Hematopoietic multipotent progenitor cell treated with erythropoietin and hydrocortisone succinate and interleukin-3 and kit ligand, for 15 days (in vitro differentiated cells): ENCODE measurements at places on chromosomes 7 and 10.

- no peak for DNase-seq
These were observed 15.0 kb downstream of the INSIG1 start for GRCh38 chr7:155312633-155313032.

DNA sequence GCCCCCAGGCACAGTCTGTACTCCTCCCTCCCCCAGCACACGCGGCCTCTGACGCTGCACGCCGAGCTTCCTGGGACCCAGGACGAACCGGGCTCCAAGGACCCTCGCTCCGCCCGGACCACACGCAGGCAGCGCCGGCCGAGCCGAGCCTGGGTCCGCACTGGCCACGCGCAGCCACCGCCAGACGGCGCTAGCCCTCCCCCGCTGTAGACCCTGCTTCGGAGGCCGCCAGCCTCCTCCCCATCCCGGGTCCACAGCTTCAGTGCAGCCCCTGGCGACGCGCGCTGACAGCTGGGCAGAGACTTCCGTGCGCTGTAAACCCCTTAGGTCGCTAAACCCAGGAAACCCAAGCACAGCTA, 936 bp upstream of the TCERG1L start:
- DNase-seq, result no peak

DNA sequence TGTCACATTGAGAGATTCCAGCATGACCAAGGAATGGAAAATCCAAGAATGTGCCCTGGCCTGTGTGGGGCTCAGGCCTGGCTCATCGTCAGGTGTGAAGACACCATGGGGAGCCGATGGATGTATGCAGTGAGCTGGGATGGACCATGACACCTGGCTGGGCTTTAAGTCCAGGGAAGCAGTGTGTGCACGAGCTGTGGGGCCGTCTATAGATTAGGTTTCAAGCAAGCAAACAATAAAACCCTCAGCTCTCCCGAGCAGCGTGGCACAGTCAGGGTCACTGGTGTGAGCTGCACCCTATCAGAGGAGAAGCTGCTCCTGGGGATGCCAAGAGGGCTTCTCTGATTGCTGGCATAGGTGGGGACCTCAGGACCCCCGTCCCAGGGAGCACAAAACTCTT, 50.5 kb upstream of the DLG5 start:
- DNase-seq, result no peak

GRCh38 chr10:126085806-126086205, 189.4 kb downstream of the FANK1 start:
- no peak for DNase-seq

DNA sequence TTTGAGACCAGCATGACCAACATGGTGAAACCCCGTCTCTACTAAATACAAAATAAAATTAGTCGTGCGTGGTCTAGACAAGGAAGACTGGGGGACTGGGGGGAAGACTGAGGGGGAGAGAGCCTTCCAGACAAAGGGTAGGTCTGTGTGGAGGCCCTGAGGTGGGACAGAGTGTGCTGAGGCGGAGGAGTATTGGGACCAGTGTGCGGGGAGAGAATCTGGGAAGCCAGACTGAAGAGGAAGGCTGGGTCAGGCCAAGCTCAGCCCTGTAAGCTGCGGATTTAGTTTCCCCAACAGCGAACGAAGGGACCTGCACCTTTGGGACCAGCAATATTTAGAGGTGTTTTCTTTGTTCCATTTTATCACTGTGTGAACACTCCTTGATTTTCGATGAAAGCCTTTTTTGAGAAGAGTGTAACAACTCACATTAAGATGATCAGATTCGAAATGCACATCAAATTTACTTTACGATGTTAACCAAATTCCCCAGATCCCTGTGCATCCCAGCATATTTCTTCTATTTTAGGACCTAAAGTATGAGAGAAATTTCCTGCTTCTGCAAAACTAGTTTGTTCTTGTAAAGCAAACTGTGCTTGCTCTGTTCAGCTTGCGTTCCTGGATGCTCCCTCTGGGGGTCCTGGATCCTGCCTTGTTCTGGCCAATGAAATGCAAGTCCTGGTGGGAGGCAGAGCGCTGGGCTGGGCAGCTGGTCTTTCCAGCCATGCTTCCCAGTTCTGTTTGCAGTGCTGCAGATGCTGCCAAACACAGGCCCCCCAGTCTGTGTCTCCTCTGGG, 39.4 kb downstream of the PLAU start:
- no peak for DNase-seq

GRCh38 chr7:33727315-33727714, 178.0 kb upstream of the BMPER start:
- DNase-seq, result no peak

- DNase-seq, result no peak
These were observed 341.2 kb downstream of the PTPRN2 start for GRCh38 chr7:158246272-158246959.

- no peak for DNase-seq
These were observed 124.6 kb downstream of the IMMP2L start for GRCh38 chr7:111437736-111438135.

GRCh38 chr10:30254926-30255325, 94.2 kb downstream of the MTPAP start:
- no peak for DNase-seq

- DNase-seq, result no peak
These were observed 8.9 kb upstream of the MEST start for GRCh38 chr7:130483031-130483430.

DNA sequence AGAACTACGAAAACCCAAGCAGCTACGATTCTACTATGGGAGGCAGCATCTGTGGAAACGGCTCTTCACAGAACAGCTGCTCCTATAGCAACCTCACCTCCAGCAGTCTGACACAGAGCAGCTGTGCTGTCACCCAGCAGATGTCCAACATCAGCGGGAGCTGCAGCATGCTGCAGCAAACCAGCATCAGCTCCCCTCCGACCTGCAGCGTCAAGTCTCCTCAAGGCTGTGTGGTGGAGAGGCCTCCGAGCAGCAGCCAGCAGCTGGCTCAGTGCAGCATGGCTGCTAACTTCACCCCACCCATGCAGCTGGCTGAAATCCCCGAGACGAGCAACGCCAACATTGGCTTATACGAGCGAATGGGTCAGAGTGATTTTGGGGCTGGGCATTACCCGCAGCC, 81.6 kb upstream of the SAMD8 start:
- no peak for DNase-seq

DNA sequence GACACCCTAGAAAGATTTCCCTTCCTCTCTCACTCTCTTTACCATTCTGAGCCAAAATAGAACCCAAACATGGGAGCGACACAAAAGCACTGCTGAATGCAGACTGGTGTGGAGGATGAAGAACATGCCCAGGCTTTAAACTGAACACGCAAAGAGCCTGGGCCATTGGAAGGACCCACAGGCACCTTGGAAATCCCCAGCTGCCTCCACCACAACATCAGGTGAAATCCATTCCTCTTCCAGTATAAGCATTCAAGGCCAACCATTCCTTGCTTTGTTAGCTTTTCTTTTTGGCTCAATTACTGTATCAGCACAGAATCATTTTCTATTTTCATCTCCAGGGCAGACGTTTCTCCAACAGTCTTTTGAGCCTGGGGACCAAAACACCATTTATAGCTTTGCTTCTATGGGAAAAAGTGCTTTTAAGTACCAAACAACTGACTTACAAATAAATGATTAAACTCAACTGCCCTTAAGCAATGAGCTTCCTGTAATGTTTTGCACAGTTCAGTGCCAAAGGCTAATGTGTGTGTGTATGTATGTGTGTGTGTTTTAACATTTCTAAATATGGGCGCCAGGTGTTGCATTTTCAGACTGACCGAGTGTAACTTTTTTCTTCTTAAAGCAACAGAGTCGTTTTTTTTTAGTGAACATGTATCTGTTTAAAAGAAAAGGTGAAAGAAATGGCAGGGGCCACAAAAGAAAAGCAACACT, 16.2 kb upstream of the BLNK start:
- no peak for DNase-seq

DNA sequence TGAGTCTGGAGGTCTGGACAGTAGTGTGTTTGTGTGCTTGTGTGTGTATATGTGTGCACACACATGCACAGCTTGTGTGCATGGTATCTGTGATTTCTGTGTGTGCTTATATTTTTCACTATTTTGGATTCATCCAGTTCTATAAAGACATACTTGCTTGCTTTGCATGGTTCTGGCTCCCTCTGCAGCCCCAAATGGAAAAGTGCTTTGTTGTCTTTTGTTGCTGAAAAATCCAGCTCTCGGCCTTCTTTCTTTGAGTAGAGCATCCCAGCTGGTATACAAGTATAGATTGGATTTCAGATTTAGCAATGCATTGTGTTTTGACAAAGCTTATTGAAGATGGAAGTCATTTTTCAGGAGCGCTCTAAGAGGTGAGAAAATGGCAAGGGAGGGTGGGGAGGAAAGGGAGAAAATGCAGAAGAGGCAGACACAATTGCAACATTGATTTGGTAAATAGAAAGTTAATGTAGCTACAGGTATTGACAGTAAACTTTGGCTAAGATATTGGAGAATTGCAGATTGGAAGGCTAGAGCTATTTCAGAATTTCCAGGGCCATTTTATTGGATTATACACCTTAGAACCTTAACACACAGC, 333.9 kb downstream of the AUTS2 start:
- peak; percentile 4 for DNase-seq

- DNase-seq, result no peak
These were observed 27.1 kb upstream of the TTYH3 start for GRCh38 chr7:2604608-2605174.

DNA sequence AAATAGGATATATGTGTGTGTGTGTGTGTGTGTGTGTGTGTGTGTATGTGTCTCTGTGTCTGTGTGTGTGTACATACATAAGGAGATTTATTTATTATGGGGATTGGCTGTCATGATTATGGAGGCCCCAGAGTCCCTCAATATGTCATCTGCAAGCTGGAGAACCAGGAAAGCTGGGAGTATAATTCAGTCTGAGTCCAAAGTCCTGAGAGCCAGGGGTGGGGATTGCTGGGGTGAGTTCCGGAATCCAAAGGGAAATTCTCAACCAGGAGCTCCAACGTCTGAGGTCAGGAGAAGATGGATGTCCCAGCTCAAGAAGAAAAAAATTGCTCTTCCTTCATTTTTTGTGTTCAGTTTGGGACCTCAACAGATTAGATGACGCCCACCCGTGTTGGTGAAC, 50.7 kb upstream of the PLPP4 start:
- no peak for DNase-seq

DNA sequence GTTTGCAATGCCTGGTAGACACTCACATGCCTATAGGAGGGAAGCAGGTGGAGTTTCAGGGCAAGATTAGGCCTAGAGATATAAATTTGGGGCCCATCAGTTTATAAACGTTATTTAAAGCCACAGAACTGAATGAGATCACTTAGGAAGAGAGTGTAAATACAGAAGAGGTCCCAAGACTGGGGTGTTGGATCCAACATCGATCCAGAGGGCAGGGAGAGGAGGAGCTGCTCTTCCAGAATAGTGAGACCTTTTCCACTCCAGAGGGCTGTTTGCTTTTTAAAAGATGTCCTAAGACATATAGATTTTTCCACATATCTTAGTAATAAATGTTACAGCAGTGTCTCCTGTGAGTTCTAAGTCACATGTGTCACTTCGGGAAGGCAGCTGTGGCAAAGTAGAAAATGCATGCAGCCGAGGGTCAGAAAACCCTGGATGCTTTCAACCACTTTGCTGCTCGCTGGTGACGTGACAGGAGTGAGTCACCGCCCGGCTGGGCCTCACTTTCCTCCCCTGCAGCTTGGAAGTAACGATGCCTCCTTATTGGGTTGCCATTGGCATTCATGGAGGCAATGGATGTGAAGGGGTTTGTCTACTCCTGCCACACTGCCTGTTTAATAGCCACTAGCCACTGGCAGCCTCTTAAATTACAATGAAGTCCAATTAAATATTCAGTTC, 95.4 kb downstream of the TRIL start:
- no peak for DNase-seq
